Bone marrow (tissue), 2 donors: ENCODE measurements at places on chromosomes 11 and 22.

DNA sequence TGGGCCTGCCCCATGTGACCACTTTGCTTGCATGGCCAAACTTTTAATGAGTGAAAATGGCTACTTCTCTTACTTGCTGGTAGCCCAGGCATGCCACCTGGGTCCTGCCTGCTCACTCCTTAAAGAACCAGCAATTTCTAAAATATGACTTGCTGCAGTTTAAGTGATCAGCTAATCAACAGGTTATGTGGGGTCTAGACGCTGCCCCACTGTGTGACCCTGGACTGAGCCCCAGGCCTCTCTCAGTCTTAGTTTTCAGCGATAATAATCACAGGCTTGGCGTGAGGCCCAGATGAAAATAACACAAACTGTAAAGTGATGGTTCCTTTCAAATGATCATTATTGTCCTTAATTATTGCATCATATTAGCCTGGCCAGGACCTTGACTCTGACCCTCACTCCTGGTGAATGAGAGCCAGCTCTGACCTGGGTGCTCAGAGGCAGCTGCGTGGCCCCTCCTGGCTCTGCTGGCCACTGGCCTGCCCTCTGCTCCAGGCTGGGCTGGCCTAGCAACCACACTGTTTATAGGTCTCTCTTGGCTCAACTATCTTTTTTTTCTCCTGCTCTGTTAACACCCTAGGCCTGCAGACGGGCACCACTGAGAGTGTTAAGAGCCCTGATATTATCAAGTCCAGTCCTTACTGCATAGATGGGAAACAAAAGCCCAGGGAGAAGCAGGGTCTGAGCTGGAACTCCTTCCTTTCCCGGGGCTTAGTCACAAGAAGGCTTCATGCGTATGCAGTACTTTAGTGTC, 89.7 kb downstream of the RRM1 start:
- no peak for DNase-seq

DNA sequence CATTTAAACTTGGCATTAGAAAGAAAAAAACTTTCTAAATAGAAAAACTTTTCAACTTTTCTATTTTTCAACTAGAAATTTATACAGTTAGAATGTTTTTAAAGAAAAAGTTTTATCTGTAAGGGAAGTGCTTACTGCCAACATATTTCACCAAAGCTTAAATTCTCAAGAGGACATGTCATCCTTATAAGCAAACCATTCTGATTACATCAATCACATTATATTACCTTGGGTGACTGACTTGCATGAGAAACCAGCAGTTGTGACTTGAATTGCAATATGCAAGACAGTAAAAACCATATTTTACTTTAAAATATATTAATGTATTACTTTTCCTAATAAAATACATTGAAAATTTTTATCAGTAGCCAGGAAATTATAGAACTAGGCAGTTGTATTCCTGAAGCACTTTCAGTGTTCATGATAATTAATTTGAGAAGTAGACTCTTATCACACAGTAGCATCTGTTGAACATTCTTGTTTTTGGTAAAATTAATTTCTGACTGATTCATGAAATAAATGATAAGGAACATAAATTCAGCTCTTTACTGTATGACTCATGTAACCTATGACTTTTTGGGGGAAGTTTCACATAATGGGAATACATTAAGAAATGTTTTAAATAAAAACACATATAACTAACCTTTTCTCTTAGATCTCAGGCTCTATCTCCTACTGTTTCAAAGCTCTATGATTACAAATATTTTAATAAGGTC, 345.0 kb upstream of the CCDC179 start:
- no peak for DNase-seq

DNA sequence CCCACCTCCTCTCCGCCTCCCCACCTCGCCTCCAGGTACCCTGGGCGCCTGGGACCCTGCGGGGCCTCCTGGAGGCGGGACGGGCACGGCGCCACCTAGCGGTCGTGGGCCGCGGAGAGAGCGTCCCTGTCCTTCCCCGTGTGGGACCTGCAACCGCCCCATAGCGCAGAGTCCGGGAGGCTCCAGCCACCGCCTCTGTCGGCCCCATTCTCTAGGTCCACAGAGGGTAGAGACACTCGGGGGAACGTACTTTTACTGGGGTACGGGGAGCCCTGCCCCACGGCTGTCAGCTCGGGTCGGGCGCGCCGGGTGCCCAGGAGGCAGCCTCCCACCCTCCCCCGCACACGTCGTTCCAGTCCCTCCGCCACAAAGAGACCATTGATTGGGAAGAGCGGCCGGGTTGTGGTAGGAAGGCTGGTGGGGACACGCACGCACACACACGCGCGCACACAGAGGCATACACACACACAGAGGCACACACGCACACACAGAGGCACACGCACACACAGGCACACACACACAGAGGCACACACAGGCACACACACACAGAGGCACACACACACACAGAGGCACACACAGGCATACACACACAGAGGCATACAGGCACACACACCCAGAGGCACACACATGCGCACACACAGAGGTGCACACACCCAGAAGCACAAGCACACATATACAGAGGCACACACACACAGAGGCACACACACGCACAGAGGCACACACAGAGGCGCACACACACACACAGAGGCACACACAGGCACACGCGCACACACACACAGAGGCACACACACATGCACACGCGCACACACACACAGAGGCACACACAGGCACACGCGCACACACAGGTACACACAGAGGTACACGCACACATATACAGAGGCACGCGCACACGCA, 12.6 kb upstream of the NECTIN1 start:
- DNase-seq: peak; percentile 19

GRCh38 chr11:116357784-116358544, 414.8 kb downstream of the BUD13 start:
- no peak for DNase-seq

DNA sequence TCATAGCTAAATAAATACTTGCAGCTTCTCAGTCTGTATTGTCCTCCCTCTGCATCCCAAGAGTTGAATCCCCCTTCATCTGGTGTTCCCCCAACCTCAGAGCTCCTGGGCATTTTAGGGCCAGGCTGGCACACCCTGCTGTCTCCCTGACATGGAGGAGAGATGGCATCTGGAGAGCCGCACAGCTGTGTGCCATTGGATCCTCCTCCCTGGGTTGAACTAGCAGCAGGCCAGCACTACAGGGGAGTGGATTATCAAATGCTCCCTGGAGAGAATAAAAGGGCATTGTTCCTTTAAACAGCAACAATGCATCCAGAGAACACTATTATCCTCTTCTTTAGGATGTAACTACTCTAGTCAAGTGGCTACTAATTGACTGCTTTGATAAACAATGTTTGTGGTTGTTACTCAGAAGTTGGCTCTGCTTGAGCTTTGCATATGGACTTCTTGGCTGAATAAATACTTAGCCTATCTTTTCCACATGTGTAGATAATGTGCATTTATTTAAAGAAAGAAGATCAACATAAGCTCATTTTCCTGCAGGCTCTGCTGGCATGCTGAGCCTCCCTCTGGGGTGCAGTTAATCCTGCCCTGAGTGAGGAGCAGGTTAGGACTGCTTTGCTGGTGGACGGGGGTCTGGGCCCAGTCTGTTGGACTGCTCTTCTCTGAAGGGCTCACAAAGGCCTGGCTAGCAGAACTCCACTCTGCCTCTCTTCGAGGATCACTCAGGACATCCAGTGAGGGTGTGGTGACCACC, 897.2 kb downstream of the TBC1D22A start:
- no peak for DNase-seq

DNA sequence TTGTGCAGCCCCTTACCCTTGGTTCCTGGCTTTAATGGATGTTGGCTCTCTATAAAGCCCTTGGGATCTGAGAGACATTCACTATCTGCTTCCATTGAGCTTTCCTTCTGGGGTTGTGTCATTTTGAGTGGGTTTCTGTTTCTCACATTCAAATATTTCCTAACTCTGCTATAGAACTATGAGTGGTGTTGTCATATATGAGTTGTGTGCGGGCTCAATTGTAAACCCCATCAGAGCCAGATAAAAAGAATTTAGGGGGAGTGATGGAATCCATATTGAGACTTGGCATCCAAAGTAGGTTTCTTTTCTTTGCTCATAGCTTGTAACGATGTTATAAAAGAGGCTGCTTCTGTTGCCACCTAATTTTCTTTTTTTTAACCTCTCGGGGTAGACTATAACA, 41.8 kb upstream of the SPON1 start:
- DNase-seq: no peak

GRCh38 chr22:20034143-20034542, 13.2 kb downstream of the TANGO2 start:
- no peak for DNase-seq

DNA sequence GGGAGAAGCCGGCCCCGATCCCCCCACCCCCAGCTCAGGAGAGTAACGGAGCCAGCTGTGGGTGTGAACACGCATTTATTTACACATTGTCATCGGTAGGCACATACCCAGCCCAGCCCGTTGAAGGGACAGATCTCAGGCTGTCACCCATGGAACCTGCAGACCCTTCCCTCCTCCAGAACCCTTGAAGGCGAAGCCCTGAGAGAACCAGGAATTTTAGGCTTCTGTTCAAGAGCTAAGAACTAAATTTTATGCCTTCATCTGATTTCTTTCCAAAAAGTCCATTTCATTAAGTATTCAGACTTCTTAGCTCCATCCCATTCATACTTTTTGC, 379 bp upstream of the BRMS1 start:
- DNase-seq: no peak

DNA sequence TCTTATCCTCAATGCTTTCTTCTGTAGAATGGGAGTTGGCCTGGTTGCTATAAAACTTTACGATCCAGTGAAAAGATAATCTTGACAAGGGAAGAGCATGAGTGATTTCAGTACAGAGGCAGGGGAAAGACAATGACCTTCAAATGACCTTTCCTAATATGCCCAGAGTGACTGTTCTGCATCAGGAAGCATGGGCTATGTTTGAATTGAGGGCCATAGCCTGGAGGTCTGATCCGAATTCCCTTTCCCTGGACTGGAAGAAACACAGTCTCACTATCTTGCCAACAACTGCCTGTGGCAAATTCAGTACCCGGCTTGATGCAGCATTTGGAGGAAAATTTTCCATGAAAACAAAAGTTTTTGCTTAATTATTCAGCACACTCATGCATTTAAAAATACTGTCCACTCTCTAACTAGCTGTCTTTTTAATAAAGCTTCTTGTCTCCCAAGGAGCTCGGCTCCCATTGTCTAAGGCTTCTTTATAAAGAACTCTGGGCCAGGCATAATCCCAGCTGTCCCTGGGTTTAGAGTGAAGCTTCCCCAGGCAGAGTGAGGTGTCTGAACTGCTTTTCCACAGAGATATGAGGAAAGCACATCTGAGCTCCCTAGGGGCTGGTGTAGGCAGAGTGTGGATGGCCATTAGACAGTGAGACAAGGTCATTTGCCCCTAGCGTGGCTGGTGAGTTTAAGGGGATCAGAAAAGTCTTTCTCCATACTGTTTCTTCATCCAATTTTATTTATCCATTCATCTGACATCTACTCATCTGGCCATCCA, 132.7 kb upstream of the CADM1 start:
- no peak for DNase-seq

GRCh38 chr11:22860241-22860640, at the start of gene CCDC179:
Gene CCDC179, minus strand, starts transcription at chr11:22860474. Its CDS starts 53 bp downstream, at chr11:22860421.
- no peak for DNase-seq

- DNase-seq: no peak
Measured at GRCh38 chr11:65278356-65278755, 16.6 kb downstream of the POLA2 start.

DNA sequence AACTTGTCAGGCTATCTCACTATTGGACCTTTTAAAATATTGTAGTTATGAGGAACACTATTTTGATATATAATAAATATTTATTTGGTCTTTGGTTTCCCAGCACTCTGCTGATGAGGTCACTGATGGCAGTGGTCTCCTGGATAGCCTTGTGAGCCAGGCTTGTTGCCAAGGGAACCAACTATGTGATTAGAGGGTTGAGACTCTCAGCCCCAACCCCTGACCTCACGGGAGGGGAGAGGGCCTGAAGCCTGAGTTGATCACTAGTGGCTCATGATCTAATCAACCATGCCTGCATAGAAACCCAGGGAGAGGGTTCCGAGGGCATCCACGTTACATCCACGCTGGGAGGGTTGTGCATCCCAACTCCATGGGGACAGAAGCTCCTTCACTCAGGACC, 10.8 kb downstream of the PANX1 start:
- DNase-seq: no peak

- no peak for DNase-seq
Measured at GRCh38 chr11:119529936-119530335, 107.0 kb upstream of the THY1 start.

GRCh38 chr22:27911330-27911729, 7.7 kb downstream of the PITPNB start:
- no peak for DNase-seq

- no peak for DNase-seq
Measured at GRCh38 chr11:75338516-75339208, 12.8 kb downstream of the ARRB1 start.

- no peak for DNase-seq
Measured at GRCh38 chr22:22605074-22605404, 39.4 kb upstream of the GGTLC2 start.

DNA sequence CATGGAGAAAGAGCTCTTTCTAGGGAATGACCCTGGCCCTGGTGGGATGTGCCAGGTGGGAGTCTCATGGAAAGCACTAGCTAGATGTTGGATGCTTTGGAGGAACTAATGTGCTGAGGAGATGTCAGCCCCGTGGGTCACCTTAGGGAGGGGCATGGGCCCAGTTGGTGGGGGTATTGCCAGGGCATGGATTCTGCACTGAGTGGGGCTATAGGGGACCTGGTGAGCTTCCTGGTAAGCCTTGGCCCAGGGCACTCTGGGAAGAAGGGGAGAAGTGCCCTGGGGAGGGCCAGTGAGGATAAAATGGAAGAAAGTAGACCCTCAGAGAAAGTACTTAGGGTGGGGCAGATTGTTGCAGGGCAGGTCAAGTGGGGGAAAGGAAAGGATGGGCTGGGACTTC, 65.2 kb upstream of the SORL1-AS1 start:
- DNase-seq: no peak

GRCh38 chr11:121570453-121570852, 117.7 kb upstream of the SORL1-AS1 start:
- no peak for DNase-seq
